ENCODE measurements at places on chromosomes 16 and 17.

- DNase-seq, result no peak
Observed at GRCh38 chr16:85789773-85790172, 9.6 kb downstream of the EMC8 start.

DNA sequence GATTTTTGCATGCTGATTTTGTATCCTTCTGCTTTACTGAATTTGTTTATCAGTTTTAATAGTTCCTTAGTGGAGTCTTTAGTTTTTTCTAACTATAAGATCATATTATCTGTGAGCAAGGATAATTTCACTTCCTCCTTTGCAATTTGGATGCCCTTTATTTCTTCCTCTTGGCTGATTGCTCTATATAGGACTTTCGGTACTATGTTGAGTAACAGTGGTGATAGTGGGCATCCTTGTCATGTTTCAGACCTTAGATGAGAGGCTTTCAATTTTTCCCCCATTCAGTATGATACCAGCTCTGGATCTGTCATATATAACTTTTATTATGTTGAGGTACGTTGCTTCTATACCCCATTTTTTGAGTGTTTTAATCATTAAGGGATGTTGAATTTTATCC lies 224.5 kb upstream of the CNTNAP4 start:
- DNase-seq, result no peak

DNA sequence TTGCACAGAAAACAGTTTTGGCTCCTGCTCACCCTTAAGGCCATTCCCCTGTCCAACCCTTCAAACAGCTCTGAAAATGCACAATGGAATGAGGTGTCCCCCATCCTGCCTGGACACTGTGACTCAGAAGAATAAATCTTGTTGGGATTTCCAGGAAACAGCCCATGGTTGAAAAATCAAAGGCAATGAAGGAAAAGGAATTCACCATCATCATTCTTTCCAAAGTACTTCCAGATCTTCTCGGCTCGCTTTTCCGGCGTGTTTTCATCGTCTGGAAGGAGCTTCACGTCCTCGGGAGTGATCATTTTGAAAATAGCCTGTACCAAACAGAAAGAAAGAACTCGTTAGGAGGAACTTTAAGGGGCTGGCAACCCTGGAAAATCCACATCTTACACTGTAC lies 4.3 kb downstream of the RCVRN start:
- no peak for DNase-seq

DNA sequence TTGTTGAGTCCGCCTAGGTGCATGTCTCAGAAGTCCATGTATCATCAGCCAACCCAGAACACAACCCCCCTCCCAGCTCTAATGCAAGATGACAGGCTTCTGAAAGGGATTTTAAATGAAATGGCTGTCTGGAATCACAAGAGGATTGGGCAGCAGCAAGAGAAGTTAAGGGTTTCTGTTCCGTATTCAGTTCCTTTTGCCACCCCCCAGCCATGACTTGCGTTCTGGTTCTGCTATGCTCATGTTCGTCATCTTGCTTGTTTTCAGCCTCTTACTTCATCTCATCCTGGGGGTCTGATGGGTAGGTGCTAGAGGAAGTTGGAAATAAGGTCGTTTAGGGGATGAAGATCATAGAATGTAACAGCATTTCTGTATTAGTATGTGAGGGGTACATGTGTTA lies 12.0 kb downstream of the MINK1 start:
- no peak for DNase-seq

- peak; percentile 64 for DNase-seq
Observed at GRCh38 chr16:84555418-84556196, 51.1 kb upstream of the MEAK7 start.

GRCh38 chr17:15321556-15322251 lies 19.7 kb downstream of the TEKT3 start:
- DNase-seq, result no peak

GRCh38 chr16:58727796-58728568 lies 6.1 kb downstream of the GOT2 start:
- DNase-seq, result no peak

- no peak for DNase-seq
Observed at GRCh38 chr17:62847426-62847825, 39.3 kb upstream of the MARCHF10 start.

DNA sequence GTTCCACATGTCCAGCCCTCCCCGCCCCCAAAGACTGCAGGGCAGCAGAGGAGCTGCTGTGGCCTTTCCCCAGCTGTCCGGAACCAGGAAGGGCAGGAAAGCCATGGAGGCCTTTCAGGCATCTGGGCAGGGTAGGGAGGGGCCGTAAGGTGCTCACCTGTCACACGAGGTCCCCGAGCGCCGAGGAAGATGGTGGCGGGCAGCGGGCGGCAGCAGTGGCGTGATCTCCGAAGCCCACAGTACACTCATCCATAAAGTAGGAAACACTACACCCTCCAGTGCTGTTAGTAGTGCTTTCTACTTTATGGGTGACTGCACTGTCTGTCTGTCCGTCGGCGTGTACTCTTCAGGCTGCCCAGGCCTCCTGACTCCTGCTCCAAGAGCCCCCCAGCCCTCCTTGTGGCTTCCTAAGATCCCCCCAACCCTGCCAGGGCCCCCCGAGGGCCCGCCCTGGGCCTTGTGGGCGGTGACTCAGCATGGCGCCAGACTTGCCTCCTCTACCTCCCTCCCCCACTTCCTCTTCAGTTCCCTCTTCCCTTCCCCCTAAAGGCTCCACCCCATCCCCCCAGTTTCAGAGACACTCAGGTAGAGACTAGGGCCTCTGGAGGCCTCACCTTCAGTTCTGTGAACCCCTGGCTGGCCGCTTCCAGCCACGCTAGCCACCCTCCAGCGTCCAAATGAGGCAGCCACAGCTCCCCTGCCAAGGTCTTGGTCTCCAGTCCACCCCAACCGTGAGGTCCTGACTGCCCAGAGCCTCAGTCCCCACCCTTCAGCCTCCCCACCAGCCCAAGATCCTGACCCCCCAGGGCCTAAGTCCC lies 2.6 kb upstream of the TSPOAP1 start:
- DNase-seq, result no peak

- DNase-seq, result no peak
Observed at GRCh38 chr16:67801241-67801640, 5.1 kb downstream of the RANBP10 start.

- no peak for DNase-seq
Observed at GRCh38 chr17:73800893-73801292, 156.6 kb upstream of the SDK2 start.

DNA sequence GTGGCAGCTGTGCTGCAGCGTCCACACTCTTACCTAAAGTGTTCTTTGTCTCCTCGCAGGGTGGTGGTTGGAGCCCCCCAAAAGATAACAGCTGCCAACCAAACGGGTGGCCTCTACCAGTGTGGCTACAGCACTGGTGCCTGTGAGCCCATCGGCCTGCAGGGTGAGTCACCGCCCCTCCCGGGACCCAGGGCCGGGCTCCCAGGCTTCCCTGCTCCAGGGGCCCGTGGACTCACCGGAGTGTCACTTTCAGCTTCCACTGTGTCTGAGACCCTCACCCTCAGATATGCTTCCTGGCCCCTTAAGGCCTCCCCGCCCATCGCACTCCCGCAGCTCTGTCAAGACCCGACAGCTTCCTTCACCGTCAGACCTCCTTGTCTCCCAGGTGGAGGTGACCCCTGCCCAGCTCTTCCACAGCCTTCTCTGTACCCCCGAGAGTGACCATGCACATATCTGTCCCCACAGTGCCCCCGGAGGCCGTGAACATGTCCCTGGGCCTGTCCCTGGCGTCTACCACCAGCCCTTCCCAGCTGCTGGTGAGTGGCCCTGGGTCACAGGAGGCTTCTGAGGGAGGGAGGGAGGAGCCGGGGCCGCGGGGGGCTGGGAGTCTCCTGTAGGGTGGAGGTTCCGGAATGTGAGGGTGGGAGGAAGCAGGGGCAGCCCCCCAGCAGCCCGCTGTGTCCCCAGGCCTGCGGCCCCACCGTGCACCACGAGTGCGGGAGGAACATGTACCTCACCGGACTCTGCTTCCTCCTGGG lies 1.8 kb downstream of the ITGAX start:
- DNase-seq, result no peak

DNA sequence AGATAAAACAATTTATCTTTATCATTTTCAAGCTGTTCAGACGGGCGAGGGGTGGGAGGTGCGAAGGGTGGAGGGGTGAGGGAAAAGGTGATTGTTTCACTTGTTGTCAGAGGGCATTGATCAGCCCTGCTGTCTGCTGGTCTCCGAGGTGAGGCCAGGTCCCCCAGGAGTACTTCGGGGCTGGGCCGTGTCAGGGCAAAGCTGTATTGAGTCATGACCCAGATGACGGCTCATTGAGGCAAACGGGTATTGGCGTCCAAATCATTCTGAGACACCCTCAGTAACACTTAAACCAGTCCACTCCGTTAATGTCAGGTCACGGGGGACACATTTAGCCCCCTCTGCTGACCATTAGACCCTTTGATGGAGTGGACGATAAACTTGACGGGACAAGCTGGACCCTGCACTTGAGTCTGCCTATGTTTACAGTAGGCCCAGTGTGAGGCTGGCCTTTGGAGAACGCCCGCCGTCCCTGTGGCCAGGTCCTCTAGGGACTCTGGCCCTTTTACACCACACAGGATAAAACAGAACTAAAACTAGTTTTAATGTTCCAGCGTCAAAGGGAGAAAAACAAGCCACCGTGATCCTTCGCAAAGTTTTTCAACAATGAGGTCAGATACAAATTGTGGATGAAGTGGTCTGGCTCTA lies 502.2 kb upstream of the ZFHX3 start:
- no peak for DNase-seq

DNA sequence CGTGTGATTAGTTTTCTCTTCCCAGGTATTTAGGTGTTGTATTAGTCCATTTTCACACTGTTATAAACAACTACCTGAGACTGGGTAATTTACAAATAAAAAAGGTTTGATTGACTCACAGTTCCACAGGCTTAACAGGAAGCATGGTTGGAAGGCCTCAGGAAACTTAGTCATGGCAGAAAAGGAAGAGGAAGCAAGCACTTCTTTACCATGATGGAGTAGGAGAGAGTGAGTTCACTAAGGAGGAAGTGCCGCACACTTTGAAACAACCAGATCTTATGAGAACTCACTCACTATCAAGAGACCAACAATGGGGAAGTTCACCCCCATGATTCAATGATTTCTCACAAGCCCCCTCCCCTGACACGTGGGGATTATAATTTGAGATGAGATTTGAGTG lies 1343.7 kb upstream of the GOT2 start:
- DNase-seq, result no peak

DNA sequence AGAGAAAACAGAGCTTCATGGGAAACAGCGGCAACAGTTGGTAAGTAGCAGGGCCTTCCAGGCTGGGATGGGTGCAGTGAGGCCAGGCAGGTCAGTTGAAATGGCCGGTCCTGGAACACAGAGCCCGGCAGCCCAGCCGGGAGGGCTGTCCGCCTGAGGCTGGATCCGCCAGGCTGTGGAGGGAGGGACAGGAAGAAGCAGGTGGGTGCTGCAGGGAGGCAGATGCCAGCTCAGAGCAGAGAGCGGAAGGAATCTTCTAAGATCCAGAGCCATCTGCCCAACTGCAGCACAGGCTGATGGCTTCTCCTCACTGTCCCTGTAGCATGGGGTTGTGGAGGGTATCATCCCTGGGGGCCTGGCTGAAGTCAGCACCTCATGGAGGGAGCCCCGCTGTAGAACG lies 599 bp downstream of the RNF112 start:
- DNase-seq, result no peak

DNA sequence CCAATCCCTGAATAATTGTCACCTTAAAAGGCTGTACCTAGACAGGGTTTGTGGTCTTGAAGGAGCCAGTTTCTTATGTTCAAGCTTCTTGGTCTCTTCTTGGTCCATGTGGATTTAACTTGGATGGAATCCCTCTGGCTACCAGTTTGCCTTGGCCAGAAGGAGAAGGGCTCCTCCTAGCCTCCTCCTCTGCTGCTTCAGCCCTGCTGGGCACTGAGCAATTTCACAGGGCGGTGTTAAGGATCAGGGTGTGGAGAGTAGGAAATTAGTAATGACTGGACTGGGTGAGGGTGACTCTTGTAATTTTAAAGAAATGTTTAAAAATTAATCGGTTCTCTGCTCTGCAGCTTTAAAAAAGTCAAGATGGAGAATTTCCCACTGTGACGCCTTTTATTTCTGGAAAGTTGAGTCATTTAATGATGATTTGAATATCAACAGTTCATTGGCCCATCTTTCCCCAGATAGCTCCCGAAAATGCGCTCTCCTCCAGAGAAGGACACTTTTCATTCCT lies 96.4 kb downstream of the MSI2 start:
- no peak for DNase-seq

GRCh38 chr16:6341981-6342380 lies 990.7 kb upstream of the RBFOX1 start:
- DNase-seq, result no peak

GRCh38 chr16:1444730-1445517 lies 568 bp upstream of the CCDC154 start:
- no peak for DNase-seq

- DNase-seq, result no peak
Observed at GRCh38 chr17:55420067-55420775, 1.4 kb downstream of the MMD start.

DNA sequence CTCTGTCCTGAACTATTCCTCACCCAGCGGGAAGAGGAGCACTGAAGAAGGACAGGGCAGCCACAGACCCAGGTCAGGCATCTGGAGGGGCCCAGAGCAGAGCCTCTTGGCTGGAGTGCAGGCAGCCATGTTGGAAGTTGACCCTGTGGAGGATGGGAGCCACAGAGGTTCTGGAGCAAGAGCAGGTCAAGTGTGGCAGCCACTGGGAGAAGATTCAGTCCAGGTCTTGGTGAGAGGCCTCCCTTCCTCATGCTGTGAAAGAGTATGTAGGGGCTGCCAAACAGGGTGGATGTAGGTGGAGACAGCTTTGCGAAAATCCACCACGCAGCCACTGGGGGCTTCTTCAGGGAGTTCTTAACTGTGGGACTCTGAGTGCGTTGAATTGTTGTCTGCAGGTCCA lies 590 bp upstream of the CD79B start:
- no peak for DNase-seq

GRCh38 chr16:87856791-87857228 lies 12.5 kb downstream of the SLC7A5 start:
- DNase-seq, result no peak

GRCh38 chr16:68396481-68396880 lies 51.8 kb downstream of the SMPD3 start:
- no peak for DNase-seq

- DNase-seq, result no peak
Observed at GRCh38 chr17:45924332-45924820, 30.0 kb downstream of the MAPT start.

- DNase-seq, result no peak
Observed at GRCh38 chr16:66154801-66155200, 211.7 kb upstream of the CDH5 start.

DNA sequence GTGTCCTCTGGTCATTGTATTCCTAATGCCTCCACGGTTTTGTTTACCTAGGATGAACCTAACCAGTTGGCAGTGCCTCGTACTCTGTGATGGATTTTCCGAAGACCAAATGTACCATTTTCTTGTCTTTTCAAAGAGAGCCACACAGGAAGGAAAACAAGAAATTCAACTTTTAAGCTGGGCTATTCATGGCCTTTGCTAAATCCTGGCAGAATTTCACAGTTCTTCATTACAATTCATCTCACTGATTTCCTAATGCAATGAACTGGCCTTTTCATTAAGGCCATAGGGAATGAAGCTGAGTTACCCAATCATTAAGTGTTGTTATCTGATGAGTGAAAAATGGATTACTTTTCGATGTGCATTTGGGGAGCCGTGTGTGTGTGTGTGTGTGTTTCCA lies 7.9 kb upstream of the KCNJ16 start:
- no peak for DNase-seq

Data from Caco-2 (cell line).